ENCODE measurements at places on chromosomes 11 and 22.

DNA sequence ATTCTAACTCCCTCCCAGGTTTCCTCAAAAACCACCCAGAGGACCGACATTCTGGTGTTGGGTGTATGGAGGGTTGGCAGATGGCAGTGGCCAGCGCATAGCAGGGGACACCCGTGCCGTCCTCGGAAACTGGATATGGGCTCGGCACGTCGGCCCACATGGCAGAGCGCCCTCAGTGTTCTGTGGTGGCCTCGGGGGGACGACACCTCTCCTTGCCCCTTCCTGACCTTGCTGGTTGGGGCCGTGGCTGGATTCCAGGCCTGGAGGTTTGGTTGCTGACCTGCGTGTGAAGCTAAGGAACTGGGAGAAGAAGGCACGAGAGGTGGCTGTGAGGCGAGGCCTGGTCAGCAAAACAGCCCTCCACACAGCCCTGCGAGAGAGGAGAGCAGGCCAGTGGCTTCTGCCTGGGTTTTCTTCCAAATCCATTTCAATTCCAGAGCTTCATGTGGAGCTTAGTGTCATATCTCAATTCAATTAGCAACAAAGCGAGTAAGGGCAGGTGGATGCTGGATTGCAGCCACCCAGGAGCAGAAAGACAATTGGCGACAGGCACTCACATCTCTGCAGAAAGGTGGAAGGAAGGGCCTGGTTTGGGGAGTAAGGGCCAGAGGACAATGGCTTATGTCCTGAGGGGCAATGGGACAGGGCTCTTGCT, 478.4 kb downstream of the BRD1 start:
- no peak for DNase-seq

DNA sequence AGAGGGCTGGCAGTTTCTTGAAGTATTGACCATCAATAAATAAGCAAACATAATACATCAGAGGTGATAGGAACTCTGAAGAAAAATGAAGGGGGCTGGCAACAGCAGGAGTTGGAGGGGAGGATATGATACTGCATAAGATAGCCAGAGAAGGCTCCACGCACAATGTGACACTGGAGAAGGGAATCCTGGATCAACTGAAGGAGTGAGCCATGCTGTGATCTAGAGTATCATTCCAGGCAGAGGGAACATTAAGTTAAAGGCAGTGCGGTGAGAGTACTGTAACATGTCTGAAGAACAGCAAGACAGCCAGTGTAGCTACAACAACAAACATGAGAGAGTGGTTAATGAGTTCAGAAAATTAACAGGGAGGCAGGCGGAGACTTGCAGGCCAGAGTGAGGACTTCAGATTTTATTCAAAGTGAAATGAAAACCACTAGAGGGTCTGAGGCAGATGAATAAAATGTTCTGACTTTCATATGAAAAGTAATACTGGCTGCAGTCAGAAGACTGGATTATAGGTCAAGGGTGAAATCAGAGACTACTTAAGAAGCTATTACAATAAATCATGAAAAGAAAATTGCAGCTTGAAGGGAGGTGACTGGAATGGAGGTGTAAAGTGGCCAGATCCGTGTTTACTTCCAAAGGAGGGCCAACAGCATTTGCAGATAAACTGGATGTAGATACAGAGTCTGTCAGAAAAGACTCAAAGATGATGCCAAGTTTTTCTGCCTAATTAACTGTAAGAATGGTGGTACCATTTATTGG, 49.4 kb downstream of the RRAS2 start:
- no peak for DNase-seq

DNA sequence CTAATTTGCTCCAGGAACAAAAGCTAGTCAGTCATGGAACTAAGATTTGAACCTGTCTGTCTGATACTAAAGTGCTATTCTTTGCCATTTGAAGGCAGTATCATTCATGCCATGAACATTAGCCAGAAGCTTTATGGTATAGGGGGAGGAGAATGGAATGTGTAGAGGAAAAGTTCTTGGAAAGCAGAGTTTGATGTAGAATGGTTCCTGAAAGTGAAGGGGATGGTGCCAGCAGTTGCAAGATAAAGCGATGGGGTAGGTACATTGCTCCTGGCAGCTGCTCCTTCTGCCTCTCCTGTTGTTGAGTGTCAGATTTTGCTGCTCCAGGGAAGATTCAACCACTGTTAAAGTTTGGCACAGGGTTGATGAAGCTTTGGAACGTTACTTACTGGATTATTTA, 53.4 kb downstream of the ARHGAP42 start:
- DNase-seq: no peak

- no peak for DNase-seq
Observed at GRCh38 chr11:90846628-90847027, 623.8 kb upstream of the CHORDC1 start.

All from activated CD4-positive, alpha-beta T cell treated with anti-CD3 and anti-CD28 coated beads, Interleukin-2, amount 50 U/mL, for 1 hour (primary cell).